ENCODE measurements at places on chromosomes 7 and 10. TPM values are rescaled to one million over a fixed set of nuclear protein-coding genes. Genes with fewer than 3 reads are reported as not detected.

AKR1B15 gene
- total RNA-seq, result not detected

OR6V1 gene
- total RNA-seq, result not detected

TCERG1L gene
- not detected for total RNA-seq

EIF5AL1 gene
- 1.2 TPM for total RNA-seq

MYPN gene
- 185 TPM for total RNA-seq

STEAP1 gene
- total RNA-seq, result not detected

TUBAL3 gene
- 0.37 TPM for total RNA-seq

TSPAN12 gene
- 78.6 TPM for total RNA-seq

SORCS1 gene
- total RNA-seq, result 5.5 TPM

FAM20C gene
- 17.1 TPM for total RNA-seq

ANKRD61 gene
- total RNA-seq, result not detected

GIMAP8 gene
- total RNA-seq, result 22.3 TPM

GARIN1A gene
- total RNA-seq, result 1.9 TPM

AKR1C8 gene
- total RNA-seq, result 0.39 TPM

ZNF277 gene
- total RNA-seq, result 15.1 TPM

LIPJ gene
- 0.16 TPM for total RNA-seq

CAMK2B gene
- 83.1 TPM for total RNA-seq

TES gene
- total RNA-seq, result 19.8 TPM

ZNF655 gene
- total RNA-seq, result 29.9 TPM

SLC26A5 gene
- total RNA-seq, result not detected

BTBD16 gene
- not detected for total RNA-seq

All from heart right ventricle (tissue), 16 donors.